NCI-H748 treated with DMSO at 0.1 percent for 48 hours (cell line): ENCODE measurements at places on chromosomes 7 and 10.

- no peak for DNase-seq
These were observed 8.4 kb upstream of the INMT start for GRCh38 chr7:30743371-30744074.

- DNase-seq: no peak
These were observed 36.7 kb downstream of the PAPOLB start for GRCh38 chr7:4825081-4825480.

DNA sequence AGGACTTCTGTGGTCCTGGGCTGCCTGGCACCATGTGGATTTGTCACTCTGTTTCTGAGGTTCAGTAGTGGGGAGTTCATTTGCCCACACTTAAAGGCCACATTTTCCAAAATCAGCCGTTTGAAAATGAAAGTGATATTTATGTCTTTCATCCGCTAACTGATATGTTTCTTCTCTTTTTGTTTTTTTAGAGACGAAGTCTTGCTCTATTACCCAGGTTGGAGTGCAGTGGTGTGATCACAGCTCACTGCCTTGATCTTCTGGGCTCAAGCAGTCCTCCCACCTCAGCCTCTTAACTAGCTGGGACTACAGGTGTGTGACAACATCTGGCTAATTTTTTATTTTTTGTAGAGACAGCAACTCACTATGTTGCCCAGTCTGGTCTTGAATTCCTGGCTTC, 58.6 kb downstream of the EBLN1 start:
- no peak for DNase-seq

DNA sequence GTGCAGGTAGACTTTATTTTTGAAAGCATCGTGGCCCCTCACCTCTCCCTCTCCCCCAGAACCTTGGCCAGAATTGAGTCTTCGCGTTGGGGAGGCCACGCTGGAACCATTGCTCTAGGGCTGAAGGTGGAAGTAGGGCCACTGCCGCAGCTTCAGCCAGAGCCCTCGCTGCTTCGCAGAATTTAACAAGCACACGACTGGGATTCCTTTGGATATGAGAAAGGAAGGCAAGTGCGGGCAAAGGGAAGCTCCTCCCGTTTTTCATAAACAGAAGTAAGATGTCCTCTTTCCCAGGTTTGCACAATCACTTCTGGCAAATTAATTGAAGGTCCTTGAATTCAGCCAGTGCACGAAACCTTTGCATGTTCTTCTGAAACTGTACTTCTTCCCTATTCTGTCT, 168.1 kb downstream of the CCDC3 start:
- no peak for DNase-seq

GRCh38 chr10:1465418-1465911, 271.9 kb downstream of the ADARB2 start:
- no peak for DNase-seq

DNA sequence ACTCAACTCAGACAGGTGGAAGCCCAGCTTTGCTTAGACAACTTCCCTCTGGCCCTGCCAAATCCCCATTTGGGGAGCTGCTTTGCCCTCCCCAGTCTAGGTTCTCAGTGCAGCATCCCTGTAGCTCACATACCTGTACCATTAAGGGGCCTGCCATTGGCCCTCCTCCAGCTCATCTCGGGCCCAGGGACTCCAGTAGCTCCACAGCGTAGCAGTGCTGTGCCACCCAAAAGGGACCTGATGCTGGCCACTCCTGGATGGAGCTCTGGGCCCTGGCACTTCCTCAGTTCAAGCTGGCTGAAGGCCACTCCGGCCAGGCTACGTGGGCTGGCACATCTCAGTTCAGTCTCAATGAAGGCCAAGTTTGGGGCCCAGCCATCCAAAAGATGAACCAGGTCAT, 7.4 kb downstream of the LRIT1 start:
- DNase-seq: no peak

DNA sequence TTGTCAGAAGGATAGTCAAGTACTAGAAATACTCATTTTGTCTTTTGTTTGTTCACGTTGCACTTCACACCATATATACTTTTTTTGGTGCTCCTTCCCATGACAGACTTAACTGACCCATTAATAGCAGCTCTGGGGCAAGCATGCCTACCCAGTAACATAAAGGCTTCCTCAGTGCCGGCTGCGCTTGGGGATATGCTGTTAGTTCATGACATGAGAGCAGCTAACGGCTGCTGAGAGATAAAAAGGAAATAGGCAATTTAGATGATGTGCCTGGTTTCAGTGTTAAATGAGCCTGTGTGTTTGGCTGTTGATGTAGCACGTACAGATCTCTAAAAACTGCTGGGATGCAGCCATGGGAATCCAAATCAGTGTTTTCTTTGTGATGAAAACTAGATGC, 86.4 kb downstream of the TAX1BP1 start:
- no peak for DNase-seq

- DNase-seq: no peak
These were observed 4.3 kb upstream of the ABCC2 start for GRCh38 chr10:99777918-99778714.
